ENCODE measurements at places on chromosomes 2 and 18. TPM values are rescaled to one million over a fixed set of nuclear protein-coding genes. Genes with fewer than 3 reads are reported as not detected.

- no peak for DNase-seq
These were observed 135.9 kb downstream of the ATAD2B start for GRCh38 chr2:23791030-23791429.

DNA sequence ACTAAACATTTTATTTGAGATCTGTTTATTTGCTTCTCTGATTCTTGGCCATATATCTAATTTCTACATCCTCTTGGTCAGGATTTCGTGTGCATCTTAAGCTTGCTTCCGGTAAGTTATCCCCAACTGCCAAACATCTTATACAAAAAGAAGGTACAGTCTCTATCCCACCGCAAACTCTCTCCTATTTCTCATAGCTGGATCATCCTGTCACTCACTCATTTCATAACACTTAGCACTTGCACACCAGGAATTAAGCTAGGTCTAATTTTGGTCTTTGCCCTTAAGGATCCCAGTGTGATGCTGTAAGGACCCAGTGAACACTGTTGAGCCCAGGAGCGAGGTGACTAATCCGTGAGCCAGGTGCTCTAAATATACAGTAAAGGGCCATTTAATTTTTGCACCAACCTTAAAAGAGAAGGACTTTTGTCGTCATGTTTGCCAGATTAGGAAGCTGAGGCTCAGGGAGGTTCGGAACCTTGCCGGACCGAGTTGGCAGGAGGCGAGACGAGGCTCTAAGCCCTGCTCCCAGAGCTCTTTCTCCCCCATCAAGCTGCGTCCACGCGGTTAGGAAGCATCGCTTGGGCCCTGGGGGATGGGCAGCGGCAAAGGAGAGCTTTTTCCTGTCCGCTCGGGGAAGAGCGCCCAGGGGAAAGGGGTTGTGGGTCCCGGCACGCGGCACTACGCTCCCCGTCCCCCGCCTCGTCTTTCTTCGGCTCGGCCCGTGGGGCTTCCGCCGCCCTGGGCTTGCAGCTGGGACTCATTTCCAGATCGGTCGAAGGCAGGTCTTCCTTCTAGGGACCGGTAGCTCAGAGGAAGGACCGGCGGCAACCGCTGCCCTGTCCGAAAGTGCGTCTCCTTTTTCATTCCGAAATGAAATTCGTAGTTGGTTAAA lies 4.1 kb upstream of the ITPRIPL1 start:
- no peak for DNase-seq

GRCh38 chr2:55894720-55895119 lies 28.9 kb downstream of the EFEMP1 start:
- DNase-seq, result no peak

DNA sequence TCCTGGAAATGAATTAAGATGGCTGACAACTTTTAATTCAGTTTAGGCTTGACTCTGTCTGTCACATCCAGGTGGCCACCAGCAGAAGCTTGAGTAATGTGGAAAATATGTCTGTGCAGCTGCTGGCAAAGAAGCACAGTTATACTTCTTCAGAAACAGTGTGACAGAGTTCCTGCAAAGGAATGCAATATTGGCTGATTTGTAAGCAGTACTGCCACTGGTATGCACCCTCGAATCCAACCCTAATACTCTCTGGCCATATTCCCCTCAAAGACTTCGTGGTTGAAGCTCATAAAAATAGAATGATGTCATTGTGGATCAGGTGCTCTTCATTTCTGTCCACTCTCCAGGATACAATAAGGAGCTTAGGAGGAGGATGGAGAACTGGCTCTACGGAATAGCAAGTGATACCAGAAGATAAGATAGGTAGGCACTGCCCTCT lies 86.2 kb downstream of the METTL8 start:
- no peak for DNase-seq

DNA sequence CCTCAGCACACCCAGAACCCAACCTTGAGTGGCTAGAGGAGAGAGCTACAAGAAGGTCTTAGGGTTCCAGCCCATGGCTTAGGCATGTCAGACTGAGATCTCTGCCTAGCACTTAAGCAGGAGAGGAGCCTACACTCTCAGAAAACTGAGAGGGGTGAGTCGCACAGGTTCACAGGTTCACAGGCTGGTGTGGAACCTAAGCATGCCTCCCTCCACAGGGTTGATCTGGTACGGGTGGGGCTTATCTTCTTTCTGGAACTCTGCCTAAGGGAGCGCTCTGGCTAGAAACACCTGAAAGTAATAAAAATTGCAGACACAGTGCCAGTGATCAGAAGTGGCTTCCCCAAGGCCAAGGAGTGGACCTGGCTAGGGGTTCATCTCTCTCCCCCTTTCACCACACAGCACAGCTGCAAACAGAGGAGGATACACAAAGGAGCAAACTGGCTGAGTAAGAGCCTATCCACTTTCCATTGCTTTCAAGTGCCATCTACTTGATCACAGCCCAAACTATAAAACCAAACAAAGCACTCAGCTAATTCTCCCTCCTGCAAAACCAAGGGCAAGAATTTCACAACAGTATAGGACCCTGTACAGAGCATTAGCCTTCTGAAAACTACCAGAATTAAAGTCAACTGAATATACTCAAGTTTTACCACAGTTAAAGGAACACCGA lies 481.9 kb upstream of the SETBP1 start:
- no peak for DNase-seq

- DNase-seq, result no peak
These were observed 48.3 kb downstream of the STAT1 start for GRCh38 chr2:190965580-190966222.

GRCh38 chr18:7924616-7925015 lies 357.5 kb downstream of the PTPRM start:
- no peak for DNase-seq

DOK6 gene
- total RNA-seq, result 0.95 TPM

DNA sequence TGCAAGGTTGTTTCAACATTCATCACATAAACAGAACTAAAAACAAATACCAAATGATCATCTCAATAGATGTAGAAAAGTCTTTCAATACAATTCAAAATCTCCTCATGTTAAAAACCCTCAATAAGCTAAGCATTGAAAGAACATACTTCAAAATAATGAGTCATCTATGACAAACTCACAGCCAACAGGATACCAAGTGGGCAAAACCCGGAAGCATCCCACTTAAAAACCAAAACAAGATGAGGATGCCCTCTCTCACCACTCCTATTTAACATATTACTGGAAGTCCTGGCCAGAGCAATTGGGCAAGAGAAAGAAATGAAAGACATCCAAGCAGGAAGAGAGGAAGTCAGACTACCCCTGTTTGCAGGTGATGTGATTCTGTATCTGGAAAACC lies 992.2 kb upstream of the PIK3C3 start:
- no peak for DNase-seq

GRCh38 chr2:6301426-6301825 lies 564.3 kb downstream of the CMPK2 start:
- no peak for DNase-seq

DNA sequence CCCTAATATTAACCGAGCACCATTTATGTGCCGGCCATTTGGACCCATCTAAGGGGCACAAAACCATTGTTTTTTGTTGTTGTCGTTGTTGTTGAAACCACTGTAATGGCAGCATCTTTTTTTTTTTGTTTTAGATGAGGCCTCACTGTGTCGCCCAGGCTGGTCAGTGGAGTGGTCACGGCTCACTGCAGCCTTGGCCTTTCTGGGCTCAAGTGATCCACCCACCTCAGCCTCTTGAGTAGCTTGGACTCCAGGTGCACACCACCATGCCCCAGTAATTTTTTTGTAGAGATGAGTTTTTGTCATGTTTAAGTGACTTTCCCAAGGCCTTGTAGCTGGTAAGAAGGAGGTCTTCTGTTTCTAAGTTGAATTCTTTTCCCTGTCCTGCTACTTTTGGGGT lies 33.0 kb downstream of the ASAP2 start:
- no peak for DNase-seq

DNA sequence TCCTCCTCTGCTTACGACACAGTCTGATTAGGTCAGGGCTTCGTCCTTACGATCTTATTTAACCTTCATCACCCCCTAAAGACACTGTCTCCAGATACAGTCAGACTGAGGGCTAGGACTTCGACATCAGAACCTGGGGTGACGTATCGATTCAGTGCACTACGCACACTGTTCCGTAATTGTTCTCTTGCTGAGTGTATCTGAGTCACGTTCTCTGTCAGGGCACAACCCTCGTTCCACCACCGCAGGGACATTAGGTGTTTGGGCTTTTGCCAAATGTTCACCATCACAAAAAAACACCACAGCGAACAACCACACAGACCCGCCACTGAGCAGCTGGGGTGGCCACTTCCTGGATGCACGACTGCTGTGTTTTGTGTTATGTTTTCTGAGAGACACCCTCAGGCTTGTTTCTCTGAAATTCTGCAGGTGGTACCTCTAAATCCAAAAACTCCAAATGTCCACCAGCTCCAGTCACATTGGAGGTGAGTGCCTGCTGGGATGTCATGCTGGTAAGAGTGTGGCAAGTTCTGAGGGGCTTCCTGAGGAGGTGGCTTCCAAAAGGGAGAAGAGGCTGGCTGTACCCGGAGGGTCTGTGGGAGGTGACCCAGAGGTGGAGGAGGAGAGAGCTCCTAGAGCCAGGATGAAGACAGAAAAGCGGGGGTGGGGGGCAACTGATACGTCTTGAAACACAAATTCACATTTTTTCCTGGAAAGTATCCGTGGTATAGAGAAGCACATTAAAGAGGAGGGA lies 66.6 kb downstream of the ADNP2 start:
- no peak for DNase-seq

- DNase-seq, result no peak
These were observed 17.1 kb downstream of the EPB41L5 start for GRCh38 chr2:120029672-120030640.

DNA sequence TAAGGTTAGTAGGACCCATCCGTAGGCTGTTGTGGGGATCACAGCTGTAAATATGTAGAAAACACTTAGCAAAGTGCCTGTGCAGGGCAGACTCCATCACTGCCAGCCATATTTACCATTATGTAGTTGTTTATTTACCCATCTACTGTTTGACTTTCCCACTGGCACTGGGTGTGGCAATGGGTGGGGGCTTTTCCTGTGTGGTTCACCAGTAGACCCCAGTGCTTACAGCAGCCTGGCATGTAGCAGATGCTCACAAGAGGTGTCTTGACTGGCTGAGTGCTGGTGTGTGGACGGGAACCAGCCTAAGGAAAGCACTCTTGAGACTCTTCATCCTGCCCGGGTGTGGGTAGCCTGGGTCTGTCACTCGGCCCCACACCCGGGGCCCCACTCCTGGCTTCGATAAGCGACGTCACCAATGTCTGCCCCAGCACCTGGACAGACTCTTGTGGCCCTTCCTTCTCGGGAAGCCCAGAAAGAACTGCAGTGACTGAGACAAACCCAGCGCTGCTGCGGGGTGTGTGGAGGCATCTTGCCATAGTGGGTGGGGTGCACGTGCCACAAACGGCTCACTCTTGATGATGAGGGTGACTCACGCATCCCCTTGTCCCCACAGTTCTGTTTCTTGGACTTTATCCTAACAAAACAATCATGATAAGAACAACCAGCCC lies 78.3 kb downstream of the HDAC4 start:
- no peak for DNase-seq

DNA sequence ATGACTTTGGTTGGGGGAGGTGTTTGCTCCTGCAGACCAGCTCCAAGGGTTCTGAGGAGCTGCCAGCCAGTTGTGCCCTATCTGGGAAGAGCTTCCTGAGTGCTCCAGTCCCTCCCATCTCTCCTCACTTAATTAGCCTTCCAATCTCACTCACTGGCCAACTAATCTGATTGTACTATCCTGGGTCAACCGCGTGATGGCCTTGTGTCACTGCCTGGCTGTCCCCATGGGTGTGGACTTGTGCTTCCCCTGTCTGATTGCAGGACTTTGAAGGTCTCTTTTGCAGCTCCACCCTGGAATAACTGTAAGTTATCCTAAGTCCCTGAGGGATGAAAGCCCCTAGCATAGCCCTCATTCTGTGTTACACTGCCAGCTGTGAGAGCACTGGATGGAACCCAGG lies 65.0 kb downstream of the SLC4A5 start:
- no peak for DNase-seq

DNA sequence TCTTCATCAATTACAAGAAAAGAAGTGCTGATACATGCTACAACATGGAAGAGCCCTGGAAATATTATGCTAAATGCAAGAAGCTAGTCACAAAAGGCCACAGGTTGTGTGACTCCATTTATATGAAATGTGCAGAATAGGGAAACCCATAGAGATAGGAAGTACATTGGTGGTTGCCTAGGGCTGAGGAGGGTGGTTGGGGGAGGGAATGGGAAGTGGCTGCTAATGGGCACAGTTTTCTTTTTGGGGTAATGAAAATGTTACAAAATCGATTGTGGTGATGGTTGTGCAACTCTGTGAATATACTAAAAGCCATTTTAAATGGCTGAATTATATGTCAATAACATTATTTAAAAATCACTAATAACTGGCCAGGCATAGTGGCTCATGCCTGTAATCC lies 24.3 kb upstream of the RESP18 start:
- DNase-seq, result no peak

SGPP2 gene
- 0.49 TPM for total RNA-seq

HAUS1 gene
- 56.4 TPM for total RNA-seq

GRCh38 chr18:37529863-37530262 lies 35.7 kb downstream of the CELF4 start:
- no peak for DNase-seq

DNA sequence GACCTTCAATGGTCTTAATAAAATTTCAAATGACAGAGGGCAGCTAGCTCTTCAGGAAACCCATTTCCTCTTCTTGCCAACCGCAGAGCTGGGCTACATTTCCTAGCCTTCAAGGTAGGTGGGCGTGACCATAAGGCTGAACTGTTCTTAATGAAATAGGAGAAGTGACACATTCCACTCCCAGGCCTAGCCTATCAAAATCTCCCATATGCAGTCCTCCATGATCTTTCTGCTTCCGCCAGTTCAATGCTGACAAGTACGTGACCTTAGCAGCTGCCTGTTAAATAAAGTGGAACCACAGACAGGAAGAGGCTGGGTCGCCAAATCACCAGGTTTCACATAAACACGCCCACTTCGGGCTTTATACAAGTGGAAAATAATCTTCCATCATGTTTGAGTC lies 13.2 kb downstream of the SERPINE2 start:
- no peak for DNase-seq

GALNT1 gene
- total RNA-seq, result 25.8 TPM

GPR148 gene
- not detected for total RNA-seq

DNA sequence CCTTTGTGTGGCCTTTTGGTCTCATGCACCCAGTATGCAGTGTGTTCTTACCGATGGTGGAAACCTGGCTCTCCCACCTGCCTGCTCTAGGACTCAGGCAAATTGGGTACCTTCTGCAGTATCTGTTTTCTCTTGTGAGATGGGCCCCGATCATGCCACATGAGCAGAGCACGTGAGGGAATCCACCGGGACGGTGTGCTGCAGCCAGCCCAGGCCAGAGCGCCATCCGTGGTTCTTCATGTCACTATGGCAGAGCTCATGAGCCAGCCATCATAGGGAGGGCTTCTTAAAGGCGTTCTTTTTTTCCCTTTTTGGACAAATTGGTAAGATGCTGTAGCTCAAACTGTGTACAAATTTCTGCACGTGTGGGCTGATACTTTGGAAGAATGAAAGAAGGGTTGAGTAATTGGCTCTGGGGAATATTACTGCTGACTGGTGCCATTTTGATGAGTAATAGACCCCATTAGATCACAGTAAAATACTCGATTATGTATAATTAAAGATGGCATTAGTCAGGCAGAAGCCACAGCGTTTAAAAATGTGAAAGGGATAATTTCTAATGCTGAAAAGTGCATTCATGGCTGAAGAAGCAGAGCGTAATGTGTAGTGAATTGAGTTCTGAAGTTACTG lies 19.2 kb downstream of the SH3RF3 start:
- no peak for DNase-seq

IL36A gene
- total RNA-seq, result not detected

SCYGR6 gene
- not detected for total RNA-seq
